CD4-positive, alpha-beta T cell (primary cell): ENCODE measurements at places on chromosomes 11 and 22. TPM values are rescaled to one million over a fixed set of nuclear protein-coding genes. Genes with fewer than 3 reads are reported as not detected.

GRCh38 chr22:29011240-29012100, 50.2 kb downstream of the C22orf31 start:
- DNase-seq = no peak

GRCh38 chr11:76577226-76577920, 93.2 kb downstream of the LRRC32 start:
- DNase-seq = no peak

DNA sequence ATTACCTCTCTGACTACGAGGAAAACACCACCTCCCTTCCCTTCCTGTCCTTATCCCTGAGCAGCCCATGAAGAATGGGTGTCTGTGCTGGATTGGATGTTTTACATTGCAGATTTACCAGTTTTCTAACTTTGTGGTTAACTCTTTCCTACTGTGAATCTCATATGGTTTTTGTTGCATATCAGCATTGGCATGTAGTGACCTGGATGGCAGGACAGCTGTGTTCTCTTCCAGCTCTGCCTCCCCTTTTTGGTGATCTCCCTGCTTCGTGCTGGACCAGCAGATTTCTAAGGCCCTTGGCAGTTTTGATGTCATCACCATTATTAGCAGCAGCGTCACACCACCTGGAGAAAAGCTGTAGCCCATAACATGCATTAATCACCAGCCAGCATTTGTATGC, 26.7 kb downstream of the OR6Q1 start:
- no peak for DNase-seq

DNA sequence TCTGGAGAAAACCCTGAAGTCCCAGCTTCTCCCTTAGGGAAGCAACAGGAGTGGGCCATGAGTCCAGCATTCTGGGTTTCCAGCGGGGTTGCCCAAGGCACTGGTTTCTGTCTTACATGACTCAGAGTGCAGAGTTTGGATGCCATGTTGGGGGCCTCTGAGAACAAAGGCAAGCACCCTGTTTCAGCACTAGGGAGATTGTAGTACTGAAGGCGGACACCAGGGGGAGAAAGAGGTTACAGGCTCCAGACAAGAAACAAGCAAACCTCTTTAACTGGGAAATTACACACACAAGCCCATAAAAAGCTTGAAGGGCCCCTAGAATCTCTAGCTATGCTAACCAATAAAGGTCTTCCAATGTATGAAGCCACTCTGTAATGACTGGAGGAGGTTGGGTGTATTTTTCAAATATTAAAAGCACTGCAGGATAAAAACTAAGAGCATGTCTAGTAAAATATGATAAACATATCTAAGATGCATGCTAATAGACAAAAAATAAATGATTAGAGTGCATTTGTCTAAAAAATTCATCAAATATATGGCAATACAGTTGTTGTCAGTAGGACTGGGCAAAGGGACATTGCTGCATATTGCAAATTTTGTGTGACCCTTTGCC, 7.1 kb downstream of the MS4A6E start:
- peak; percentile 57 for DNase-seq

- no peak for DNase-seq
Measured at GRCh38 chr11:70578831-70579230, 180.5 kb downstream of the CTTN start.

DNA sequence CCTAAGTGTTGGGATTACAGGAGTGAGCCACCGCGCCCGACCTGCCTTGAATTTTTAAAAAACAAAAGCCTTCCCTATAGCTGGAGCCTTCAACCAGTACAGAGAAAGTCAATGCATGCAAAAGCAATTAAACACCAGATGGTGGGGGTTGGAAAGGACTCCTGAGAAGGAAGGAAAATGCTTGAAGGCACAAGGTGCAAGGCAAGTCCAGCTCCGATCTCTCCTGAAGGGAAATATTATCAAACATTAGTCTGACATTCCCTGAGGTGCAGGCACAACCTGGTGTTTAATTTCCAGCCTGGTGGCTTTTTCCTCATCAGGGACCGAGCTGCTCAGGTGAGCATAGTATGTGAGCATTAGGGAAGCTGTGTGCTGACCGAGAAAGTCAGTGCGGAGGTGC, 12.9 kb upstream of the RAPSN start:
- DNase-seq = no peak

- no peak for DNase-seq
Measured at GRCh38 chr22:49007013-49007653, 820.5 kb downstream of the BRD1 start.

DNA sequence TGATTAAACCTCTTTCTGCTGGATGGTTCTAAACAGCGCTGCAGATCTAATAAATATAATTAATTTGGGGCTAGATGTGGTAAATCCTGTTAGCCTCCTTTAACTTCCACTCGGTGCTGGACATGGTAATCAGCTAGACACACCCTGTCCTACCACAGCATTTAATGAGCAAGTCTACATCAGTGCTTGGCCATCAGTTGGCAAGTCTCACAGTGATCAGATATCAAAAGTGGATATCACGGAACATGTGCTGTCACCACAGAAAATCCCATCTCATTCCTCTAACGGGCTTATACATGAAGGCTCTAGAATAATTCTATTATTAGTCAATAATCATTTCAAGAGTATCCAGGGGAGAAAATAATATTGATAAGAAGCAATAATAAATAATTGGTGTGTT, 5.6 kb upstream of the USP28 start:
- no peak for DNase-seq

DNA sequence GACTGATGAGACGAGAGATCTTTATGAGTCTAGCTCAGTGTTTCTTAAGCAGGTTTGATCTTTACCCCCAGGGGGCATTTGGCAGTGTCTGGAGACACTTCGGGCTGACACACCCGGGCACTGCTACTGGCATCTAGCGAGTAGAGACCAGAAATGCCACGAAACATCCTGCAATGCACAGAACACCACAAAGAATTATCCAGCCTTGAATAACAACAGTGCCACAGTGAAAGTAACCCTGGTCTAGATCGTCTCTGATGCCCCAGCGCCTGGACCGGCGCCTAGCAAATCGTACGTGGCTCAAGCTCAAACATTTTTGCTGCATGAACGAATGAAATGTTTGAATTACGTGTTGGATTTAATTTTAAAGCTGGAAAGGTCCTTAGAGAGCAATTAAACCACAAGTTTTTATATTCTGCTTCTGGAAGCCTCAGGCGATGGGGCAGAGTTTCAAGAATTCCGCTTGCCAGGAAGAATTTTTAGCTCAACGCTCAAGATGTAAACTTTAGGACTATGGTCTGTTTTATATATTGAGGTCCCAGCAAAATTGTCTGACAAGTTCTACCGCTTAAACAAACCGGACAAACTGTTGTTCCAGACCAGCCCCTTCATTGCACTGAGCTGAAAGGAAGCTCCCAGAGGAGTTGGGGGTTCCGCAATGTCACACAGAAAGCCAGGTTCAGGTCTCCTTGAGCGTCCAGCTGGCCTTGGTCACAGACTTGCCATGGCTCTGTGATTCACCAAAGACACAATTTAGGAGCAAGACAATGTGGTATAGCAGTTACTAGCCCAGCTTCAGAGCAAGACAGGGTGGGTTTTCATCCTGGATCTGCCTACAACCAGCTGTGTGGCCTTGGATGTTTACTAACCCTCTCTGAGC, 44.2 kb upstream of the SMTN start:
- peak; percentile 21 for DNase-seq

DNA sequence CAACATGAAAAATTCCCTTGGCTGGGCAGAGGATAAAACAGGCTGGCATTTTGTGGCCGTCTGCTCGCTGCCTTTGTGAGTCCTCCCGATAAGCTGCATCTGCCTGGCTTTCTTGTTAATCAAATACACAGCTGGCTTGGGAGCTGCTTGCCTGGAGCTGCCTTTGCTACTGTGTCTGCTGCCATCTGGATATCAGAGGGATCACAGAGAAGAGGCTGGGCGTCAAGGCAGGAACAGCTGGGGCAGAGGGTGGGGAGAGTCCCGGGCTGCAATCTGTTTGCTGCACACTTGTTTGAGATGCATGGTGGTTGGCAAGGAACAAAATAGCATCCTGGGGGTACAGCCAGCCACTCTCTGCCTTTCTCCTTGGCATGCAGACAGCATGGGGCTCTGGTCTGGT, 36.0 kb downstream of the COMMD9 start:
- DNase-seq = no peak

GRCh38 chr11:76663912-76664440, 6.6 kb downstream of the LRRC32 start:
- no peak for DNase-seq

GRCh38 chr11:86390487-86390886, 15.8 kb downstream of the CCDC81 start:
- no peak for DNase-seq

DNA sequence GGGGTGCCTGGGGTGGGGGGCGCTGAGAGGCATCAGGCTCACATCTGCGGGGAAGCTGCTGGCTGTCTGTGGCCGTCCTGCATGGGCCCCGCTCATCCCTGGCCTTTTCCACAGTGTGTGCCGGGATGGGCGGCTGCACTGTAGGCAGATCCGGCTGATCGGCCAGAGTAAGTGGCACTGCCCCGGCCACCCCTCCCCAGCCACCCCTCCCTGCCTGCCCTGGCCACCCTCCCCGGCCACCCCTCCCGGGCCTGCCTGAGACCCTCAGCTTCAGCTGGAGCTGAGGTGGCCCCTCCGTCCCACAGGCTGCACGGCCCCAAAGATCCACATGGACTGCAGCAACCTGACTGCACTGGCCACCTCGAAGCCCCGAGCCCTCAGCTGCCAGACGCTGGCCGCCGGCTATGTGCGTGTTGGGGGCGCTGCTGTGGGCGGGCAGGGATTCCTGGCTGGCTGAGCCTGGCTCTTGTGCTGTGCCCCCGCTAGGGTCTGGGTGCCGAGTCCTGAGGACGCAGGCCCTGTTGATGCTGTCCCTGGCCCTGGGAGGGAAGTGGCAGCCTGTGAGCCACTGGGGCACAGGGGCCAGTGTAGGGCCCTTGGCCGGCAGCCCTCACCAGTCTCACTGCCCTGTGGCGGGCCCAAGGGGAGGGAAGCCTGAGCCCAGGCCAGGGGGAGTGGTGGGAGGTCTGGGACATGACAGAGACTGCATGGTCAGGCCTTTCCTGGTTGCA, 10.9 kb downstream of the MUC2 start:
- DNase-seq = no peak

DNA sequence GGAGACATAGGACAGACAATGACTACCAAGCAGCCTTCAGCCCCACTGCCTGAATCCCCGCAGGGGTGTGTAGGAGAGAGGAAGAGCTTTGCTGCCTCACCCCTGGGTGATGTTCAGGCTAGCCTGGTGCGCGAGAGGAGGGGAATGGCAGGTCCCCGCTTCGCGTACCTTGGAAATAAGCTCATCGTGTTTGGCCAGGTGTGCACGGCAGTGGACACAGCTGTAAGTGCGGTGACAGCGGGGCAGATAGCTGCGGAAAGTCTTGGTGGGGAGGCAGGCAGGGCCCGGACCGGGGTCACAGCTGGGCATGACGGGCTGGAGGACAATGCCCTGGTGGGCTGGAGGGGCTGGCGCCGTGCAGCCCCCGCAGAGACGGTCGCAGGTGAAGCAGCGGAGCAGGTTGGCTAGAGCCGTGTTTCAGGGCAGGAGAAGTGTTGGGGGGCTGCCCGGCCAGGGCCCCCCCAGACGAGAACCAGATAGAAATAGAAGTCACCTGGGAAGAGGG, 2.9 kb downstream of the YPEL4 start:
- no peak for DNase-seq

GRCh38 chr11:44960200-44960845, 9.6 kb upstream of the TP53I11 start:
- DNase-seq = no peak

DNA sequence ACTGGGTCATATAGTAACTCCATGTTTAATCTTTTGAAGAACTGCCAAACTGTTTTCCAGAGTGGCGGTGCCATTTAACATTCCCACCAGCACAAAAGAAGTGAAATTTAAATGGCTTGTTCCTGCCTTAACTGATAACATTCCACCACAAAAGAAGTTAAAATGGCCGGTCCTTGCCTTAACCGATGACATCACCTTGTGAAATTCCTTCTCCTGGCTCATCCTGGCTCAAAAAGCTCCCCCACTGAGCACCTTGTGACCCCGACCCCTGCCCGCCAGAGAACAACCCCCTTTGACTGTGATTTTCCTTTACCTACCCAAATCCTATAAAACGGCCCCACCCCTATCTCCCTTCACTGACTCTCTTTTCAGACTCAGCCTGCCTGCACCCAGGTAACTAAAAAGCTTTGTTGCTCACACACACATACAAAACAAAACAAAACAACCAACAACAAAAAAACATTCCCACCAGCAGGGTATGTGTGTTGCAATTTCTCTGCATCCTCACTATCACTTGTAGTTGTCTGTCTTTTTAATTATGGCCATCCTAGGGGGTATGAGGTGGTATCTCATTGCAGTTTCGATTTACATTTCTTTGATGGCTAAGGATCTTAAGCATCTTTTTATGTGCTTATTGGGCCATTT, 109.0 kb downstream of the FAR1 start:
- no peak for DNase-seq

DNA sequence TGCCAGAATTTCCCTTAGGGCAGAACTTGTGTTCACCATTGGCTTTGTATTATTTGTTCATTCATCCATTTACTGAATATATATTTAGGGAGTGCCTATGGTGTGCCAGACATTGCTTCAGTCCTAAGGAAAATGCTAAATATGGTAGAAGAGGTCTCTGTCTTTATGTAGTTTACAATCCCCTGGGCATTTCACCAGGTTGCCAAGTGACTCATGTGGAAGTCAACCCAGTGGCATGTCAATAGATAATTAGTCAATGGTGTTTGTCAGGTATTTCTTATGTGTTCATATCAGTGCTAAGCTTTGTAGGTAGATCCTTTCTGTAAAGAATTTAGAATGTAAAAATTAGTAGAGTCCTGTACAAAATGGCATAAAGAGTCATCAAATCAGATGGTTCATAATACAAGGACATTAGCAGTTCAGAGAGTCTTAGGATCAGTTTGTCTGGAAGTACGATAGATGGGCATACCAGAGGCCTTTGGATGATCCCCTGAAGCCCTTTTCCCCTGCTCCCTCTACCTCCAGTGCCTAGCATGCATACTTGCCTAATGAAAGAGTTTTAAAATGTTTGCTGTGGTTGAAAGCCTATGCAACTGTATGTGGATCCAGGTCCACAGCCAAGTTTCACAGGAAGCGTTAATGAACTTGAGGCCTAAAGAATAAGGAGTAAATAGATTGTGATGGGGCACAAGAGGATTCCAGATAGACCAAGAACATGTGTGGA, 58.5 kb upstream of the SESN3 start:
- no peak for DNase-seq

SEPTIN3 gene
- total RNA-seq = 0.22 TPM

TMEM9B gene
- total RNA-seq = 20.5 TPM

CELSR1 gene
- 1.0 TPM for total RNA-seq

MPEG1 gene
- 2.9 TPM for total RNA-seq

FDXACB1 gene
- 3.4 TPM for total RNA-seq

OR51B4 gene
- total RNA-seq = not detected

MUC2 gene
- total RNA-seq = not detected
